Hematopoietic multipotent progenitor cell (in vitro differentiated cells): ENCODE measurements at places on chromosomes 7 and 10.

DNA sequence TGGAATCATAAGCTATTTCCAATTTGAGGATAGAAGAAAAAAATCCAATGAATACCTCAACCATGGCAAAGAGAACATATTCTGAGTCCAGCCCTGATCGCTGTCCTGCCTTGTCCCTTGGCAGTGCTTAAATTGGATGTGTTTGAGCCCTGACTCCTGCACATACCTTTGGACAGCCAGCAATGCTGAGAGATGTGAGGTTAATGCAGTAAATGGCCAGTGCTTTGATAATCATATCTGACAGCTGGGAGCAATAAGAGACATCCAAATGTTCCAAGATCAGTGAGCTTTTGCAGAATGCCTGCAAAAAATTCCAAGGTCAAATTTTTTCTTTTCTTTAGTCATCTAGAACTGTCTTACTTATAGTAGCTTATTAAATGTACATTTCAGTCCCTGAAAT, 80.1 kb upstream of the LRRC17 start:
- DNase-seq = no peak

- no peak for DNase-seq
Observed at GRCh38 chr10:126170776-126171175, 217.5 kb downstream of the ADAM12 start.

DNA sequence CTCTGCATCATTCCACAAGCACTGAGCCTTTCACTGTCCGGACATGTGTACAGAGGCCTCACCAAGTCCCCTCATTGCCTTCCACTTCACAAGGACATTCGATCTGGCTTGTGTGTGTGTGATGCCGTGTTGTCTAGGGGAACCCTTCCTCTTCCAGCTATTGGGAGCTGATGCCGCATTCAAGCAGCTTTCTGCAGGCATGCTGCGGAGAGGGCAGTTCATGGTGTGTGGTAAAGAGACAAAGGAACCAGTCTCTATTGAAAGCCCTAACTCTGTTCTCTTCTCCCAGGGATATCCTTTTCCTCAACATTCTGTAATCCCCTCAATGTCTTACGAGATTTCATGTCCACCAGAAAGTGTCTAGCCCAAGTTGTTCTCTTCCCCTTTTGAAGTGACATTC, 141.6 kb downstream of the ALOX5 start:
- DNase-seq = no peak

DNA sequence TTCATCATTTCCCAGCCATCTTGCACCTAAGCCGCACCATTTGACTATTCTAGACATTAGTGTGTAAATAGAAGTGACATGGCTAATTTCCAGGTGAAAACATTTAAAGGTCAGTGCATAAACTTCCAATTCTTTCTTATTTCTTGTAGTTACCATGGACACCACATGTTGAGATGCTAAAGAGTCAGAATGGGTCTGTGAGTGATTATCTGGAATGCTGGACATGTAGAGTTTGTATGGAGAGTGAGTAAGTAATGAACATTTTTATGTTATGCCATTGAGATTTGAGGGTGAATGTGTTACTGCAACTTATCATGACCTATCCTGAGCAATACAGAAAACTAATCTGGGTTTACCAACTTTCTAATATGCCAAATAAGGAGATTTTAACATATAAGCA, 60.4 kb downstream of the MEOX2 start:
- DNase-seq = no peak

- no peak for DNase-seq
Observed at GRCh38 chr7:100568176-100568895, 5.4 kb downstream of the SAP25 start.

DNA sequence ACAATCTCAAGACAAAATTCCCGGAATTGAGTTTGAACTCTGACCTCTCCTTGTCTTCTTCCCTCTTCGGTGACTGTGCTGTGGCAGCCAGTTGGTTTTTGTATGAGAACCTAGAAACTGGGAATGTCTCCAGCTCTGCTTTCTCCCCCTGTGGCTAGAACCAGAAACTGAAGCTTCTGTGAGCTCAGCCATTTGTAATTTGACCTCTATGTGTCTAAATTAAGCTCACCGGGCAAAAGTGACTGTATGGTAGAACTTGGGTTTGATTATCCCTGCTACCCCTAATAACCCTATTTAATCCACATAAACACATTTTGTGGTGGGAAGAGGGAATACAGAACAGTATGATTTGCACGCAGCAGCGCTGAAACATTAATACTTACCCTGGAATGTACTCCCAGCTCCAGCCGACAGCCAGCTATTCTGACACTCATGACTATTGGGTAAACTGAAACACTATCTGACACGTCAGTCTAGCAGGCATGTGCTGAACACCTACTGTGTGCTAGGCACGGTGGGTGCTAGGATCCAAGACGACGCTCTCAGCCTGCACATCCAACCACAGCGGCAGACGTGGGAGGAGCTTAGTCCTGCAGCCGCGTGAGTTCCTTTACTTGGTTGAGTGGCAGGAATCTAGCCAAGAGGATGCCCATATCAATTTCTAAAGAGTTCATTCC, 324.8 kb downstream of the SFMBT2 start:
- no peak for DNase-seq

DNA sequence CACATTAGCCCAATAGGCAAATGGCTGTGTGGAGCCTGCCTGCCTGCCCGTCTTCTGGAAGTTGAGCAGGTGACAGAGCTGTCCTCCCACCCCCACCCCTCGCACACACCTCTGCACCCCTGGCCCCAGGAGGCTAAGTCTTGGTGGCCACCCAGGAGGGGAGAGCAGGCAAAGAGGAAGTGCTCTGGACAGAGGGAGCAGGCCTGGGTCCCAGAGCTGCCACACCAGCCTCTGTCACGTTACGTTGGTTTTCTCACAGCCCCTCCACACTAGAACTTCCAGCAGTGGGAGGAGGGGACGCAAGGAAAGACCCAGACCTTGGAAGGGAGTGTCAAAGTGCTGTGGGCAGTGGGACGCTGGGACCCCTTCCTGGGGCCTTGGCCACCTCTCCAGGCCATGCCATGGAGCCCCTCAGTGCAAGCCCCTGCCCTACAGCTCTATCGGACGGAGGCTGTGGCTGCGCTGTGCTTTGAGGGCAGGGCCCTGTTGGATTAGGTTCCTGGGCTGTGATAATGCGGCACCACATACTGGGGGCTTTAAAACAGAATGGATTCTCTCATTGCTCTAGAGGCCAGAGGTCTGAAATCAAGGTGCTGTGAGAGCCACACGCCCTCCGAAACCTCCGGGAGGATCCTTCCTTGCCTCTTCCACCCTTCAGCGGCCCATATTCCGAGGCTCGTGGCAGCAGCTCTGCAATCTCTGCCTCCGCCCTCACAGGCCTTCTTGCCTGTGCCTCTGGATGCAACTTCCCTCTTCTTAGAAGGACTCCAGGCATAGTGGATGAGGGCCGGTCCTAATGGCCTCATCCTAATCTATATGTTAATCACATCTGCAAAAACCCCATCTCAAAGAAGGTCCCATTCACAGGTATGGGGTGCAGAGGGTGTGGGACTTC, 9.9 kb downstream of the PRKAG2 start:
- DNase-seq = no peak
